ENCODE measurements at places on chromosomes 6 and 20.

DNA sequence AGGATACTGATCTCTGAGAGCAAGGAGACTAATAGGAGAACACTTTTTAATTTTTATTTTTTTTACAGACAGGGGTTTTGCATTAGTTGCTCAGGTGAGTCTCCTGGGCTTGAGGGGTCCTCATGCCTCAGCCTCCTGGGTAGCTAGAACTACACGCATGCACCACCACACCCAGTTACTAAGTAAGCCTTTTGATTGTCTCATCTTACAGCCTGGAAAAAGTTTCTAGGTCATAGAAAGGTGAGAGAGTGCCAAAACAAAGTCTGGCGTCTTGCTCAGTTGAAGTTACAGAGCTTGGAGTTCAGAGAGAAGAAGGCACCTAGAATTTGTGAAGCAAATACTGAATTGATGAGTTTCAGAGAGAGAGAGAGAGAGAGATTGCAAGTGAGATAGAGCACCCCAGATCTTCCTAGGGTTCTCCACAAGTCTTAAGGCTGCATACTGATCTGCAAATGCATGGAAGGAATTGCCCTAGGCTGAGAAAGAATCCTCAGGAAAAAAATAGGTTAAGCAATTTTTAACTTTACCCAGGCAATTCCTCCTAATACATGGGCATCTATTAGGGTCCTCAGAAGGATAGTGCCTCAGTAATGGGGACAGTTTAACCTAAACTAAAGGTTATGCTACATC, 37.6 kb upstream of the PHIP start:
- DNase-seq: no peak

DNA sequence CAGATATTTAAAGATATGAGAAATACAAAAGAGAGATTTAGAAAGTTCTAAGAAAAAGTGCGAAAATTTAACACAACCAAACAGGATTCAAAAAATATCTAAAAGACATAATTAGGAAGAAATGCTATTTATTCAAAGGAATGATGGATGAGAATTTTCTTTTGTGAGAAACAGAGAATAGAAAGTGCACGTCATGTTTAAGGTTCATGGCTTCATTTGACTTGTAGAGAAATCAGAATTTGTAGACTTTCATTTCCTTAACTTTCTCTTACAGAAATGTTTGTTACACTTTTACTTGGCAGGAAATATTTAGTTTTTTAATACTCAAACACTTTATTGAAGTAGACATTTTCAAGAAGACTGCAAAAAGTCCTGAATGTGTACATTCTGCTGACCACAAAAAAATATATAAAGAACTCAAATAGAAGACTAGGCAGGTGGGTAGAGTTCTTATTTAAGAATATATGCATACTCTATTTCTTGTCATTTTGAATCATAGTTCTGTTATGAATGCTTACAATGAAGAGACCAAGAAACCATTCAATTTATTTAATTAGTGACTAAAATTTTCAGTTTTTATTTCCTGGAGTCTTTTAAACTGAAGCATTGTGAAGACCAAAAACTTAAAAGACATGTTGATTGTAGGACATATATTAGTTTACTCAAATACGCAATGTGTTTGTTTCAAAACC, 710.5 kb upstream of the HS3ST5 start:
- DNase-seq: no peak

GRCh38 chr20:9839626-9840025, 750 bp upstream of the PAK5 start:
- DNase-seq: no peak

- no peak for DNase-seq
Measured at GRCh38 chr6:100210137-100211117, 216.4 kb upstream of the MCHR2 start.

- DNase-seq: no peak
Measured at GRCh38 chr20:63750807-63751470, 11.4 kb downstream of the SLC2A4RG start.

GRCh38 chr20:14951105-14951504, 613.7 kb upstream of the FLRT3 start:
- DNase-seq: no peak

- DNase-seq: no peak
Measured at GRCh38 chr20:61805365-61805764, 260.3 kb downstream of the TAF4 start.

GRCh38 chr20:33977535-33977934, 16.2 kb upstream of the RALY start:
- no peak for DNase-seq

- DNase-seq: no peak
Measured at GRCh38 chr6:42911171-42912021, 4.5 kb upstream of the PTCRA start.

Data from anterior cingulate cortex (tissue), 58 donors.